Activated CD4-positive, alpha-beta memory T cell treated with anti-CD3 and anti-CD28 coated beads for 36 hours (primary cell): ENCODE measurements at places on chromosomes 3 and 15. TPM values are rescaled to one million over a fixed set of nuclear protein-coding genes. Genes with fewer than 3 reads are reported as not detected.
A peak's percentile ranks its signal among the peaks of the same experiment; 100 is the strongest.

DNA sequence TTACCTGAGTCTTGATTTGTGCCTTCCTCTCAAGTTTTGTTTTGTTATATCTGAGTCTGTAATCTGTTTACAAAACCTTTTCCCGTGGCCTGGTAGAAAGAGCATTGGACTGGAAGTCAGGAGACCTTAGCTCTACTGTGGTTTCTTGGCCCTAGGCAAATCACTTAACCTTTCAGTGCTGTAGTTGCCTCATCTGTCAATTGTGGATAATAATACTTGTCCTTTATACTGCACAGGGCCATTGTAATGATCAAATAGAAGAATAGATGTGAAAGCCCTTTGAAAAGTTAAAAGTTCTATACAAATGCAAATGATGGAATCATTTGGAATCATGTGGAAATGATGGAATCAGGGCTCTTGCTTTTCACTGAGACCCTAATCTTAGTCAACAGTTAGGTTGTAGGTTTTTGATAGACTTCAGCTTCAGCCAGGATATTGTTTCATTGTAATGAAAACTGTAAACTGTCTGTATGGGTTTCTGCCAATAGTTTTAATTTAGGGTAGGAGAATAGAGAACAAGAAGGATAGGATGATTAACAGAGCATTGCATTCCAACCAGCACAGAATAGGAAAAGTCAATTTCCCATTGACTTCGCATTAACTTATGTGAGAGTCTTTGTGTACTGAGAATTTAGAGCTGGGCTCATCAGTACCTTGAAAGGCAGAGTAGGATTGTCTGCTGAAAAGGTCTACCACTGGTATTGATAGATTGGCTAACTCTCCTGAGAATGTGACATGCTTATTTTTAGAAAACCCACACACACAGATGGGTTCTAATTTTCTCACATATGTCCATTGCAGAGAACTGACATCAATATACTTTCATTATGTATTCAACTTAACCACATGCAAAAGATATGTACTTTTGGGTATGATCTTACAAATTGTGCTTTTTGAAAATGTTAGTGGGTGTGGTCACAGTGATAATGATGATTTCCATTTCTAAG is 21.8 kb downstream of the MAP2K5 start:
- peaks cover 10% of the 10 kb centered on the region for H3K4me1 ChIP-seq
- H3K4me3 ChIP-seq, result no peak overlapping the region
- H3K36me3 ChIP-seq, result peaks cover 3% of the 10 kb centered on the region

- no peaks in the 10 kb centered on the region for H3K27me3 ChIP-seq
- peak; percentile 27 for DNase-seq
- H3K36me3 ChIP-seq, result peaks cover 18% of the 10 kb centered on the region
- no peak overlapping the region for H3K4me3 ChIP-seq
- H3K27ac ChIP-seq, result peak overlapping the region; percentile 80
- peaks cover 55% of the 10 kb centered on the region for H3K4me1 ChIP-seq
Observed at GRCh38 chr3:45666757-45667431, 22.3 kb upstream of the SACM1L start.

GRCh38 chr3:49790626-49791411 is 4.5 kb upstream of the IP6K1 start:
- H3K36me3 ChIP-seq, result no peaks in the 10 kb centered on the region
- H3K4me3 ChIP-seq, result no peak overlapping the region
- H3K27me3 ChIP-seq, result no peaks in the 10 kb centered on the region
- no peak for DNase-seq
- peaks cover 5% of the 10 kb centered on the region for H3K4me1 ChIP-seq

GRCh38 chr3:60847791-60848190 is 403.5 kb downstream of the FHIT start:
- no peaks in the 10 kb centered on the region for H3K27me3 ChIP-seq
- H3K27ac ChIP-seq, result no peak overlapping the region
- no peak overlapping the region for H3K4me3 ChIP-seq
- no peaks in the 10 kb centered on the region for H3K36me3 ChIP-seq

GRCh38 chr15:60945196-60945595 is 283.9 kb downstream of the RORA start:
- H3K27me3 ChIP-seq, result peaks cover 40% of the 10 kb centered on the region
- no peak overlapping the region for H3K4me3 ChIP-seq
- peaks cover 6% of the 10 kb centered on the region for H3K4me1 ChIP-seq

The LARP6 gene
- total RNA-seq, result not detected

The ADAMTS17 gene
- 1.2 TPM for total RNA-seq

The SPPL2A gene
- 79.9 TPM for total RNA-seq

The CCDC54 gene
- total RNA-seq, result not detected
